ENCODE measurements at places on chromosomes 16 and 17. TPM values are rescaled to one million over a fixed set of nuclear protein-coding genes. Genes with fewer than 3 reads are reported as not detected.

EVI2B gene
- 0.49 TPM for total RNA-seq

LRRC75A gene
- 4.7 TPM for total RNA-seq

GOT2 gene
- total RNA-seq, result 39.6 TPM

RUNDC3A gene
- 78.2 TPM for total RNA-seq

SPATA22 gene
- total RNA-seq, result 0.98 TPM

PIPOX gene
- total RNA-seq, result 3.0 TPM

TBC1D3E gene
- not detected for total RNA-seq

ATP2A1 gene
- under 0.01 TPM for total RNA-seq

PVALEF gene
- total RNA-seq, result not detected

DDX19B gene
- 18.7 TPM for total RNA-seq

HOXB7 gene
- not detected for total RNA-seq

DLG4 gene
- 112 TPM for total RNA-seq
